ENCODE measurements at places on chromosomes 3 and 15.

GRCh38 chr15:60651101-60651500 is 172.2 kb upstream of the ICE2 start:
- no peak for DNase-seq

GRCh38 chr3:62832553-62832952 is 42.7 kb downstream of the CADPS start:
- DNase-seq: no peak

DNA sequence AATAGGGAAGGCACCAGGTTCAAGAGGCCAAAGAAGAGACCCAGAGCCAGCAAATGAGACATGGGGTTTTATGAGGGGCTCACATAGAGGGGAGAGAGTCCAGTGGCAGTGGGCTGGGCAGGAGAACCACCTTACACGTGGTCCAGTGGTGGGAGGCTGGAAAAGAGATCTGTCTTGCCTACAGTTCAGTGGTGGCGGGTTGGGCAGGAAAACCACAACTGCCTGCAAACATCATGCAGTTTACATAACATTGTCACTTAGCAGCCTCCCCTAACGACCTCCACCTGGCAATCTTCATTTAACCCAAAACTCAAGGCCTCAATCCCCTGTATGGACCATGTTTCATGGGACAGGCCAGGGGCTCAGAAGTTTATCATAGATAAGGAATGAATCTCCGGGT is 29.1 kb downstream of the CRYGS start:
- DNase-seq: no peak

- no peak for DNase-seq
Observed at GRCh38 chr3:110881069-110881468, 190.5 kb upstream of the NECTIN3 start.

DNA sequence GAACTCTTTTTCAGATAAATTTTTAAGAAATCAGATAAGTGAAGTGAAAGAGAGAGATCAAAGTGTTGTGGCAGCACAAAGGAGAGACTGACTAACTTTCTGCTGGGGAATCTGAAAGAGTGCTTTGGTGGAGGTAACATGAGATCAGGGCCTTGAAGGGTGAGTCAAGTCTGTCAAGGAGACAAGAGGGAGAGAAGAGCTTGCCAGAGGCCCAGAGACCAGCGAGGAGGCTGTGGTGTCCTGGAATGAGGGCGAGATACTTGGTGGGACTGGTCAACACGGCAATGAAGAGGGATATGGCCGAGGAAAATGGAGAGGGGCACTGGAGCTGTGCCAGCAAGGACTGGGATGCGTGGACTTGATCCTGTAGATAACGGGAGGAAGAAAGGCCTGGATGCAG is 4.6 kb downstream of the TADA3 start:
- DNase-seq: no peak

Measured in stimulated activated CD4-positive, alpha-beta T cell treated with anti-CD3 and anti-CD28 coated beads, TNF-alpha, amount 100 ng/mL, for 4 hours (primary cell).